HuH-7.5 (cell line): ENCODE measurements at places on chromosomes 11 and 22.

DNA sequence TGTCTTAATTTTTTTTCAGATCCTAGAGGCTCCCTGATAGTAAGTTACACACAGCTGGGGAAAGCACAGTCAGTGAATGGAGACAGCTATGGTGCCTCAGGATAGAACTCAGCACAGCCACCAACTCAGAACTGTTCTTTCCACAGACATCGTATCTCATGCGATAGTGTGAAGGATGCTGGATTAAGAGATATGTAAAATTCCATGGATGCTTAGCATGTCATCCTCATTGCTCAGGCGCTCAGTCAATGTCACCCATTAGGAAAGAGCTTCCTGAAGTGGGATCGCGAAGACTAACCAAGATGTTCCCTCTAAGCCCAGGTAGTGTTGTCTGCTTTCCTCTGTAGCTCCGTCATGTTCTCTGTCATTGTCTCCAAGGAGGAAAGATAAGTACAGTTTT lies 1000.4 kb downstream of the OPCML start:
- DNase-seq = no peak

- DNase-seq = no peak
These were observed 86.6 kb downstream of the TSPAN18 start for GRCh38 chr11:44813401-44813800.

- DNase-seq = no peak
These were observed 566.1 kb upstream of the LARGE1 start for GRCh38 chr22:34486381-34486780.

DNA sequence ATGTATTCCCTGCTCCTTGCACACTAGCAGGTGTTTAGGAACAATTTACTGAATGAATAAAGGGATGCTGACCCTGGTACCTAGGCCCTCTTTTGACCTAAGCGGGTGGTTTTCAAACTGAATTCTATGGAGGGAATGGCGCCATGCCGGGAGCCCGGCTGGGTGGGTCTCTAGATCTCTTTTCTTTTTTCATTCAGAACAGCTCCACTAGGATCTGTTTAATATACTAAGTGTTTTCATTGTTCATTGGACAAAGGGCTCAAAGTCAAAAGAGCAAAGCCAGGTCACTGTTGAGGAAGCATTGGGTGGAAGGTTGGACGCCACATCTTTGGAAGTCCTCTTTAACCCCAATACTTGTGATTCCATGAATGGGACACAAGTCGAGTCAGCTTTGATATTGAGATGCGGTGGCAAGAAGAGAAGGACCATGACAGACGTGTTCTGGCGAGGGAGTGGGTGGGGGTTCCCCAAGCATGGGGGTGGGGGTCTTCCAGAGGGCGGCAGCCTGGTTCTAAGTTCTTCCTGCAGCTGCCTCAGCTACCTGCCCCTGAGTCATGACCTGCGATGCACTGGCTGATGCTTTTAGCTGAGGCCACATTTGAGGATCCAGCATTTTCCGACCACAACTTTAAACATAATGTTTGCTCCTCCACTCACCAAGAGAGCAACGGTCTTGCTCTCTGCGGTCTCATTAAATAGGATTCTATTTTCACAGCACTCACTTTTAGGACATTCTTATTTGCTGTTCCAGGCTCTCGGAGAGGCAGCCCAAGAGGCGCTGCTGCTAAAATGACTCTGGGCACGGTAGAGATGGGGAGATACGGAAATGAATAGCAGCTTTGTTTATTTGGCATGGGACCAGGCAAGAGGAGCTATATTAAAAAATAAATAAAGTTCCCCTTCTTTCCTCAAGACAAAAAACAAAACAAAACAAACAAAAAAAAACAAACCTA lies 100.6 kb downstream of the FBXO7 start:
- DNase-seq = no peak

DNA sequence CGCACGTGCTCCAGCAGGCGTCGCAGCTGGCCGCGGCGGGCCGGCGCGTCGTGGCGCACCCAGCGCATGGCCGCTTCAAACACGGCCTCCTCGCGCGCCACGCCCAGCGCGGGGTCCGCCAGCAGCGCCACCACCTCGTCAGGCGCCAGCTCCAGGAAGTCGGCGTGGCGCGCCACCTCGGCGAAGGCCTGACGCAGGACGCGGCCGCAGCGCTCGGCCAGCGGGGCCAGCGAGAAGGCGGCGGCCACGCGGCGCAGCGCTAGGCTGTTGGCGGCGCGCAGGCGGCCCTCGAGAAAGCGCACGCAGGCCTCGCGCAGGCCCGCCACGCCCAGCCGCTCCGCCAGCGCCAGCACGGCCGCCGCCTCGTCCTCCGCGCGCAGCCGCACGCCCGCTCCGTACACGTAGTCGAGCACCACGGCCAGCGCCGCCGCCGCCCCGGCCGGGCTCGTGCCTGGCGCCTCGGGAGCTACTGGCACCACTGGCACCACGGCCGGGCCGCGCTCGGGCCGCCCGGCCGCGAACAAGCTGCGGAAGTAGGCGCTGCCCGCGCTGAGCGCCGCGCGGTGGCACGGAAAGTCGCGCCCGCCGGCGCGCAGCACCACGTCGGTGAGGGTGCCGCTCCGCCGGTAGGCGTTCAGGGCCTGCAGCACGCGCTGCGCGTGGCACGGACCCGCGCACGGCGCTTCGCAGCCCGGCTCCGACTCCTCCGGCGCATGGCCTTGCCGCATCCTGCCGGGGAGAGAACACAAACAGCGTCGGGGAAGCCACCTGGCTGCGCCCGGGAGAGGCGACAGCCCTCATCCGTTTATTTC lies 2.9 kb downstream of the KLHL35 start:
- peak; percentile 60 for DNase-seq
